ENCODE measurements at places on chromosomes 13 and 19. TPM values are rescaled to one million over a fixed set of nuclear protein-coding genes. Genes with fewer than 3 reads are reported as not detected.

The ELSPBP1 gene
- total RNA-seq = not detected

The RYR1 gene
- 4.1 TPM for total RNA-seq

The CYP2A13 gene
- total RNA-seq = not detected

The ZNF71 gene
- 6.7 TPM for total RNA-seq

The FPR1 gene
- not detected for total RNA-seq

The ZNF439 gene
- total RNA-seq = 19.9 TPM

GRCh38 chr13:109900320-109900719 is 113.9 kb upstream of the IRS2 start:
- no peaks in the 10 kb centered on the region for H3K27me3 ChIP-seq
- no peaks in the 10 kb centered on the region for H3K36me3 ChIP-seq
- no peak overlapping the region for H3K27ac ChIP-seq
- DNase-seq = no peak
- no peaks in the 10 kb centered on the region for H3K4me1 ChIP-seq

- H3K4me1 ChIP-seq = no peaks in the 10 kb centered on the region
- H3K4me3 ChIP-seq = no peak overlapping the region
- peaks cover 2% of the 10 kb centered on the region for H3K27me3 ChIP-seq
- H3K27ac ChIP-seq = no peak overlapping the region
Measured at GRCh38 chr13:42699912-42700311, 81.5 kb upstream of the FAM216B start.

GRCh38 chr19:38679839-38680238 is 32.4 kb downstream of the ACTN4 start:
- H3K36me3 ChIP-seq = peaks cover 17% of the 10 kb centered on the region
- no peak for DNase-seq
- no peaks in the 10 kb centered on the region for H3K27me3 ChIP-seq

- no peaks in the 10 kb centered on the region for H3K27me3 ChIP-seq
- H3K27ac ChIP-seq = no peak overlapping the region
- no peaks in the 10 kb centered on the region for H3K36me3 ChIP-seq
- no peak for DNase-seq
Measured at GRCh38 chr19:14677464-14677863, 2.8 kb upstream of the ADGRE3 start.

DNA sequence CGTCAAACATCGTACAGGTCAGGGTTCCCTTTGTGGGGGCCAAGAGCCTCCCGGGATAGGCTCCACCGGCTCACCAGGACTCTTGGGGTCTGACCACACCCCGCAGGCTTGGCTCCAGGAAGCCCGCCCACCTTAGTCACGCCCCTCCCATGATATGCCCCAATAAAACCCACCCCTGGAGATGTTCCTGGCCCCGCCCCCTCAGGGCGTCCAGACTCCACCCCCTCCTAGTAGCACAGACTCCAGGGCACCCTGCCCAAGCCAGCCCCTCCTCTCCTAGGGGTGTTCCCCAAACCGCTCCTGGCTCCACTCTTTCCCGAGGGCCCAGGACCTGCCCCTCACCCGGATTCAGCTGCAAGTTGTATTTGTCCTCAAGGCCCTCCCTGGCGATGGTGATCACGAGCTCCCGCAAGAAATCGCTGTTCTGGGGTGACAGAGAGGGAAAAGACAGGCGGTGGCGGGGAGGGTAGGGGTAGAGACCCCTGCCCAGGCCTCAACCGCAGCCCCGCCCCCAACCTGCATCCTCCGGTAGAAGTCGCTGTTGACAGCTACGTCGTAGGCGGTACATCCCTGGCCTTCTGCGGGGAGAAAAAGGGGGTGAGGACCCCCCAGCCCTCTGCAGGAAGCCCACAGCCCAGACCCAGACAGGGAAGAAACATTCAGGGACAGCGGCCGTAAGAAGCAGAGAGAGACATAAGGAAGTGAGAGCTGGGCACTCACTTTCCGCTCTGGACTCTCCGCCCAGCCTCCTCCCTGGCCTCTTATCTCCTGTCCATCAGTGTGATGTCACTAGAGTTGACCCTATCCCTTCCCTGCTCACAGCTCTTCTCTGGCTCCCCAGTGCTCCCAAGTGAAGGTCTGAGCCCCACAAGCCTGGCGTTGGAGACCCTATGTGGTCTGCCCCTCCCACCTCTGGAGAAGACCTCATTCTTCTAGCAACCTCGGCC is 3.9 kb downstream of the PIH1D1 start:
- H3K36me3 ChIP-seq = peaks cover 52% of the 10 kb centered on the region
- H3K4me3 ChIP-seq = no peak overlapping the region
- no peak for DNase-seq
- peak overlapping the region; percentile 35 for H3K27ac ChIP-seq
- H3K27me3 ChIP-seq = no peaks in the 10 kb centered on the region

DNA sequence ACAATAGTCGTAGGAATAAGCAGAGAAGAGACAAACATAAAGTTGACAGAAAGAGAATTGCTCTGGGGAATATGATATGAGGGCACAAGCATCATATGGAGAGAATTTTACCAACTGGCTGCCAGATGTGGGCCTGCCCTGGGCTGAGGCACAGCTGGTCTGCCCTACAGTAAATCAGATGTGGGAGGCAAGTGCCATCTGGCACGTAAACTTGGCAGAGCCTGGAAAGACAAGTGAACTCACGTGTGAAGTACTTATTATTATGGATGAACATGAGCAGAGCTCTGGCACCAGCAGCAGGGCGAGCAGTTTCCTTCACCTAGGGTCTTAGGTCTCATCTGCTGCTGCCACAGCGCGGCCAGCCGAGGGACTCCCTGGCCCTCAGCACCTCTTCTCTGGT is 20.6 kb downstream of the PCDH8 start:
- no peak for DNase-seq
- peaks cover 4% of the 10 kb centered on the region for H3K27me3 ChIP-seq
- H3K4me3 ChIP-seq = no peak overlapping the region
- no peaks in the 10 kb centered on the region for H3K36me3 ChIP-seq

GRCh38 chr13:110907301-110907700 is 7.6 kb downstream of the ANKRD10 start:
- peaks cover 54% of the 10 kb centered on the region for H3K4me1 ChIP-seq
- no peak overlapping the region for H3K4me3 ChIP-seq
- DNase-seq = no peak

- peak; percentile 59 for DNase-seq
- H3K27ac ChIP-seq = no peak overlapping the region
- H3K27me3 ChIP-seq = peaks cover 2% of the 10 kb centered on the region
- H3K4me1 ChIP-seq = peaks cover 49% of the 10 kb centered on the region
Measured at GRCh38 chr19:2253106-2254063, 2.8 kb downstream of the JSRP1 start.

GRCh38 chr19:40398417-40399131 is 8.6 kb upstream of the HIPK4 start:
- H3K27ac ChIP-seq = no peak overlapping the region
- no peak for DNase-seq
- peak overlapping the region; percentile 2 for H3K4me3 ChIP-seq
- H3K4me1 ChIP-seq = peaks cover 11% of the 10 kb centered on the region
- no peaks in the 10 kb centered on the region for H3K36me3 ChIP-seq

DNA sequence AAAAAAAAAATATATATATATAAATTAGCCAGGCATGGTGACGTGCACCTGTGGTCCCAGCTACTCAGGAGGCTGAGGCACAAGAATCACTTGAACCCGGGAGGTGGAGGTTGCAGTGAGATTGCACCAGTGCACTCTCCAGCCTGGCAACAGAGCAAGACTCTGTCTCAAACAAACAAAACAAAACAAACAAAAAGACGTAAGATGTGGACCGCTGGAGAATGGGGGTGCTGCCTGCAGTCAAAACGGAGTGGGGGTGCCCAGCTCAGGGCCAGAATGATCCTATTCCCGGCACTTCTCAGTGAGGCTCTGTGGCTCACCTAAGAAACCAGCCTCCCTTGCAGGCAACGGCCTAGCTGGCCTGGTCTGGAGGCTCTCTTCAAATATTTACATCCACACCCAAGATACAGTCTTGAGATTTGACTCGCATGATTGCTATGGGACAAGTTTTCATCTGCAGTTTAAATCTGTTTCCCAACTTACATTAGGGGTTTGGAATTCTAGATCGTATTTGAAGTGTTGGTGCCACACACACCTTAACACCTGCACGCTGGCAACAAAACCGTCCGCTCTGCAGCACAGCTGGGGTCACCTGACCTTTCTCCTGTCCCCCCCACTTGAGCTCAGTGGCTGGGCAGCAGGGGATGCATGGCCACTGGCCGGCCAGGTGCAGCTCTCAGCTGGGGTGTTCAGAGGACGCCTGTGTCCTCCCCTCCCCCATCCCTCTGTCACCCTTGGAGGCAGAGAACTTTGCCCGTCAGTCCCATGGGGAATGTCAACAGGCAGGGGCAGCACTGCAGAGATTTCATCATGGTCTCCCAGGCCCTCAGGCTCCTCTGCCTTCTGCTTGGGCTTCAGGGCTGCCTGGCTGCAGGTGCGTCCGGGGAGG is at the start of gene F7:
F7 (plus strand) TSS at position 760 of the 889 bp plus-strand sequence; CDS start at position 811, 51 bp downstream.
- no peak within 1 kb of the TSS for H3K27ac ChIP-seq
- no peaks in the 10 kb centered on the region for H3K36me3 ChIP-seq
- peaks cover 9% of the 10 kb centered on the region for H3K27me3 ChIP-seq
- H3K4me3 ChIP-seq = no peak within 1 kb of the TSS
- no peaks in the 10 kb centered on the region for H3K4me1 ChIP-seq
- no peak for DNase-seq

GRCh38 chr19:38917516-38917915 is 5.5 kb upstream of the CCER2 start:
- H3K36me3 ChIP-seq = peaks cover 16% of the 10 kb centered on the region
- H3K27ac ChIP-seq = no peak overlapping the region
- no peak for DNase-seq
- no peaks in the 10 kb centered on the region for H3K27me3 ChIP-seq
- H3K4me1 ChIP-seq = no peaks in the 10 kb centered on the region

DNA sequence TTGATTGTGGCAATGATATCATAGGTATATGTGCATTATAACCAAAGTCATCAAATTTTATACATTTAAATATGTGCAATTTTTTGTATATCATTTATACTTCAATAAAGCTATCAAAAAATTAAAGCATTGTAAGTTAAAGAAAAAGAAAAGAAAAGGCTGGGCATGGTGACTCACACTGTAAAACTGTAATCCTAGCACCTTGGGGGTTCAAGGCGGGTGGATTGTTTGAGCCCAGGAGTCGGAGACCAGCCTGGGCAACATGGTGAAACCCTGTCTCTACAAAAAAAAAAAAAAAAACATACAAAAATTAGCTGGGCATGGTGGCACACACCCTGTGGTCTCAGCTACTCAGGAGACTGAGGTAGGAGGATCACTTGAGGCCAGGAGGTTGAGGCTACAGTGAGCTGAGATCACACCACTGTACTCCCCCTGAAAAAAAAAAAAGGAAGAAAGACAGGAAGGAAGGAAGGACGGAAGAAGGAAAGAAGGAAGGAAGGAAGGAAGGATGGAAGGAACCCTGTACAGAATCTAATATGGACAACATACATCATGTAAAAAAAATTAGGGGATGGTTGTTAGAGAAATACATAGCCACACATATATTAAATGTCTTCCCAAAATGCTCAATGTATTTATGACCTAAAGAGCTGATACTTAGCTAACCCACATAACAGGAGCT is 21.7 kb upstream of the SLC25A30 start:
- DNase-seq = no peak
- no peak overlapping the region for H3K27ac ChIP-seq
- peaks cover 9% of the 10 kb centered on the region for H3K4me1 ChIP-seq

- no peak for DNase-seq
- no peak overlapping the region for H3K27ac ChIP-seq
- no peaks in the 10 kb centered on the region for H3K27me3 ChIP-seq
- H3K36me3 ChIP-seq = peaks cover 26% of the 10 kb centered on the region
Measured at GRCh38 chr13:27665333-27665732, 43.6 kb downstream of the POLR1D start.

- H3K4me1 ChIP-seq = no peaks in the 10 kb centered on the region
- H3K27me3 ChIP-seq = no peaks in the 10 kb centered on the region
- DNase-seq = no peak
- no peak overlapping the region for H3K27ac ChIP-seq
- peaks cover 17% of the 10 kb centered on the region for H3K36me3 ChIP-seq
Measured at GRCh38 chr13:113970810-113971470, 2.9 kb downstream of the C13orf46 start.

- no peak overlapping the region for H3K4me3 ChIP-seq
- DNase-seq = no peak
- H3K4me1 ChIP-seq = peaks cover 65% of the 10 kb centered on the region
- H3K27me3 ChIP-seq = no peaks in the 10 kb centered on the region
- H3K36me3 ChIP-seq = peaks cover 40% of the 10 kb centered on the region
- no peak overlapping the region for H3K27ac ChIP-seq
Measured at GRCh38 chr13:98496479-98496791, 80.5 kb downstream of the STK24 start.

DNA sequence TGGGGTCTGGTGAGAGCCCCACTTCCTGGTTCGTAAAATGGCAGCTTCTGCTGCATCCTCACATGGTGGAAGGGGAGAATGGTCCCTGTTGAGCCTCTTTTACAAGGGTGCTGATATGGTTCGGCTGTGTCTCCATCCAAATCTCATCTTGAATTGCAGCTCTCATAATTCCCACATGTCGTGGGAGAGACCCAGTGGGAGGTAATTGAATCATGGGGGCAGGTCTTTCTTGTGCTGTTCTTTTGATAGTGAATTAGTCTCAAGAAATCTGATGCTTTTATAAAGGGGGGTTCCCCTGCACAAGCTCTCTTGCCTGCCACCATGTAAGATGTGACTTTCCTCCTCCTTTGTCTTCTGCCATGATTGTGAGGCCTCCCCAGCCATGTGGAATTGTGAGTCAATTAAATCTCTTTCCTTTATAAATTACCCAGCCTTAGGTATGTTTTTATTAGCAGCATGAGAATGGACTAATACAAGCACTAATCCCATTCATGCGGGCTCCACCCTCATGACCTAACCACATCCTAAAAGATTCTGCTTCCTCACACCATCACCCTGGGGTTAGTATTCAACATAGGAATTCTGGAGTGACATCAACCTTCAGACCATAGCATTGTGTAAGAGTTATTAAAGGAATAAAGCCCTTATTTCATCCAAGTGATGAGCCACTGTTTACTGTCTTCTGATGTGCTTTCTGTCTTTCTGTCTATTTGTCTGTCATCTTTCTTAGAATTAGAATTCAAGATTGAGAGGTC is 159.0 kb upstream of the IRS2 start:
- H3K4me1 ChIP-seq = no peaks in the 10 kb centered on the region
- H3K36me3 ChIP-seq = no peaks in the 10 kb centered on the region
- H3K27ac ChIP-seq = no peak overlapping the region
- DNase-seq = no peak
- no peaks in the 10 kb centered on the region for H3K27me3 ChIP-seq

- DNase-seq = no peak
- no peak overlapping the region for H3K4me3 ChIP-seq
- peaks cover 4% of the 10 kb centered on the region for H3K4me1 ChIP-seq
- peaks cover 16% of the 10 kb centered on the region for H3K27me3 ChIP-seq
- no peak overlapping the region for H3K27ac ChIP-seq
- no peaks in the 10 kb centered on the region for H3K36me3 ChIP-seq
Measured at GRCh38 chr13:74450525-74450845, 316.3 kb upstream of the KLF12 start.
